ENCODE measurements at places on chromosomes 6 and 20.

DNA sequence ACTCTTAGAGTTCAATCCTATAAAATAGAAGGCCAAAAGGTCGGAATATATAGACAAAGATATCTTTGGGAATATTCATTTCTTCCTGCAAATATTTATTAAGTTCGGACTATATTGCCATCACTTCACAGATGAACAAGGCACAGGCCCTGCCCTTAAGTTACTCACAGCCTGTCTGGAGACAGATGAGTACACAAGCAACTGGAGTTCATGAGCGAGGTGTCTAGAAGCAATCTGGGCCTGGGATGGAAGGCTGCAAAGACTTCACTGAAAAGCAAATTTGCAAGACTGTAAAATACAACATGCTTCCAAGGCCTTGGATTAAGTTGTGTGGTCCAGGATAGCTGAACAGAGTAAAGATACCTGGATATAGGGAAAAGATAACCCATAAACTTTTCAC, 56.7 kb upstream of the CEP85L start:
- no peak for DNase-seq
- H3K27me3 ChIP-seq: no peaks in the 10 kb centered on the region
- H3K36me3 ChIP-seq: no peaks in the 10 kb centered on the region
- peaks cover 42% of the 10 kb centered on the region for H3K4me1 ChIP-seq
- H3K27ac ChIP-seq: peak overlapping the region; percentile 74

DNA sequence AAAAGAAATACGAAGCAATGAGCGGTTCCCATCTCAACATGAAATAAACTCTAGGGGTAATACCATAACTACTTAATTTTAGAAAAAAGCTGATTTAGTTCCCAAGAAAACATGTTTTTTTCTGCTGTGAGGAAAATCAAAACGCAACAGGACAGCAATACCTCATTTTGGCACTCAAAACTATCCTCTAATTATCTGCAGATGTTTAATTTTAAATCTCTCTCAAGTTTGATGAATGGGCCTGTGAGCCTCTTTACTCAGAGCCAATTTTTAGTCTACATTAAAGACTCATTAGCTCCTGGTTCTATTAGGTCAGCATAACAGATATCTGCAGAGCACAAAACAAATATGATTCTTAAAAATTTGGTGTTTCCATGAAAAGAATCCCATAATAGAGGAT, 28.1 kb downstream of the RNF24 start:
- no peaks in the 10 kb centered on the region for H3K27me3 ChIP-seq
- no peak for DNase-seq
- no peaks in the 10 kb centered on the region for H3K36me3 ChIP-seq
- no peak overlapping the region for H3K27ac ChIP-seq

GRCh38 chr20:45187693-45188092, 13.0 kb downstream of the PI3 start:
- H3K4me1 ChIP-seq: no peaks in the 10 kb centered on the region
- no peak overlapping the region for H3K4me3 ChIP-seq
- no peaks in the 10 kb centered on the region for H3K36me3 ChIP-seq
- no peaks in the 10 kb centered on the region for H3K27me3 ChIP-seq
- no peak overlapping the region for H3K27ac ChIP-seq
- DNase-seq: no peak

- DNase-seq: no peak
- H3K27me3 ChIP-seq: no peaks in the 10 kb centered on the region
- no peak overlapping the region for H3K4me3 ChIP-seq
Measured at GRCh38 chr20:19692100-19692499, 66.0 kb upstream of the RIN2 start.

GRCh38 chr6:35044145-35044745, 96.9 kb downstream of the TCP11 start:
- no peak overlapping the region for H3K4me3 ChIP-seq
- H3K36me3 ChIP-seq: no peaks in the 10 kb centered on the region
- DNase-seq: no peak
- H3K27ac ChIP-seq: no peak overlapping the region
- H3K4me1 ChIP-seq: peaks cover 4% of the 10 kb centered on the region

DNA sequence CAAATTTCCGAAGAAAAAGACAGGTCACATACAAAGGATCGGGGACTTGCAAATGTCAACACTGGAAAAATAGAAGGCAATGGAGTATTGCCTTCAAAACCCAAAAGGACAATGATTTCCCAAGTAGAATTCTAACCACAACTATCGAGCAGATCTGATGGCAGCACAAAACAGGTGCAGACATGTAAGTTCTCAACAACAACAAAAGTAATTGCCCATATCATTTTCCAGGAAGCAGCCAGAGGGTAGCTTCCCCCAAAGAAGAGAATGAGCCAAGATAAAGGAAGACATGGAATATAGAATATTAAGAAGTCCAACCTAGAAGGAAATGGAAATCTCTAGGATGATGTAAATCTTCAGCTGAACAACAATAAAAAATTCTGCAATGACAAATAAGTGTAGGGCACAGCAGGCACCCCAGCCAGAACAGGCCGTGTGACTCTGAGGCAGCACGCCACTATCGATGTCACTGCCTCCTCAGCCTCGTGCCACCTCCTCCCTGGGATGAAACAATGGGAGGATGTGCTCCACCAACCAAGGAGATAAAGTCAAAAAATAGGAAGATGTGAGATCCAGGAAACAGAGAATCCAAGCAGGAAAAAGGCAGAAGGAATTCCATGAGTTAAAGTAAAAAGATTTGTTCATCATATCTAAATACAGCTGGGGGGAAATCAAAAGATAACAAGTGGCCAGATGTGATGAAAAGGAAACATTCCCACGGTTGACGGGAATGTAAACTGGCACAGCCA, 34.1 kb downstream of the SERPINB1 start:
- H3K4me1 ChIP-seq: no peaks in the 10 kb centered on the region
- no peaks in the 10 kb centered on the region for H3K36me3 ChIP-seq
- H3K27ac ChIP-seq: no peak overlapping the region
- no peak for DNase-seq

DNA sequence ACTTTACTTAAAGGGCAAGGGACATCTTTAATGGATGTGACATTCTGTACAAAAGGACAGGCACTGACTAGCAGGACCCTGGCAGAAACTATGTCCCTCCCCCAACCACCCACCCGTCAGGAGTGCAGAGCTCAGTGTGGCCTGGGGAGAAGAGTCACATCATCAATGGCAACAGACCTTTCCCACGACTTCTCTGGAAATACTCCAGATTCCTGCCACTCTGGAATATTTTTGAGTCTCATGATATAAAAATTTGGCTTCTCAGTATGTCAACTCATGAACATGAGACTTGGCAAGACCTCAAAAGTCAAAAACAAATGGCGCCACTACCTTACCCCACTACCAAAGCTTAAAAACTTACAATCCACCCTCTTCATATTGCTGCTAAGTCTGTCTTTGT, 118.3 kb downstream of the SLC23A2 start:
- no peaks in the 10 kb centered on the region for H3K4me1 ChIP-seq
- H3K4me3 ChIP-seq: no peak overlapping the region
- no peaks in the 10 kb centered on the region for H3K27me3 ChIP-seq
- no peak for DNase-seq

DNA sequence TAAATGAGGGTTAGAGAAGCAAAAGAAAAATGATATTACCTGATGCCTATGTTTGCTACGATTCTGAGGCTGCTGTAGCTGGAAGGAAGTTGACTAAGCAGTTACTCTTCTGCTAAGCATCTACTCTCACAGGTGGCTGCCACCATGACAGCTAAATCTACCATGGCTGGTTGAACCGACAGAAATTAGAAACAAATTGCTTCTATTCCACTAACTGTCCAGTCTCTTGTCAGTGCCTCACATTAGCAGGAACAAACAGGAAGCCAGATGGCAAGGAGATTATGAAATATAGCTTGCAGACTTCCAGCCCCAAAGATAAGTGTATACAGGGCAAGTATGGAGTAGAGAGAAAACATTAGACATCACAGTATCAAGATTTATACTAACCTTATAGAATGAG, 59.4 kb upstream of the TMEM200A start:
- no peaks in the 10 kb centered on the region for H3K27me3 ChIP-seq
- no peak overlapping the region for H3K4me3 ChIP-seq
- H3K27ac ChIP-seq: no peak overlapping the region
- no peaks in the 10 kb centered on the region for H3K4me1 ChIP-seq
- no peaks in the 10 kb centered on the region for H3K36me3 ChIP-seq

DNA sequence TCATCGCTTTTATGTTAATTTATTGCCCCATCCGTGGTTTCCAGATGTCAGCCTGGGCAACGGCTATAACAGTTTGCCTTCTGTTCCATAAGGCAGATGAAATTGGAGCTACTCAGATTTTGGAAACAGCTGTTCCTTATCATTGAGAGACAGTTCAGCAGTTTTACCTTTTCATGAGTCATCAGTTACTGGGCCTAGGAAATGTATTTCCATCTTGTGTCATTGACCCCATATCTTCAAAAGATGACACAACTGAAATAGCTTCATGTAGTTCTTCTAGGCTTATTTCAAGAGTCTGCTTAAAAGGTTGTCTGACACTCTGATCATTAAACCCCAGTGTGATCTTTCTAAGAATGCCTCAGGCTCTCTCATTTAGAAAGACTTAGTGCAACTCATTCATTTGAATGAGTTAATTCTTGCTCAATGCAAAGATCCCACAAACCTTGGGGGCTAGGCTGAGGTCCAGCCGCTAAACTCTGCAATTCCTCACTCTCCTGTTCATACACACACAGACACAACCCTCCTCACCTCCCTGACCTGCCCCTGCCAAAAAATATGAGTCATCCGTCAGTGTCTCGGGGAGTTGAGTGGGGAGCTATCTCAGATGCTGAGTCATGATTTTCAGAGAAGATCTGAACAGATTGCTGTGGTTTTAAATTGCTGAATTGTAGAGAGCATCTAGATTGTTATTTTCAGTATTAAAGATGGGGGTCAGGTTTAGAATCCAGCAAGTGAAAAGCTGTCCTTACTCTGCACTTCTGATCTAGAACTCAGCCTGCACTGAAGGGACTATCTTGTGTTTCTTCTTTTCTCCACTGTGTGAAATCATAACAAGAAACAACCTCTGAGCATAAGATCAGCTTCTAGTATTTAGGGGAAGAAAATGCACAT, 61.8 kb downstream of the RPP40 start:
- H3K4me1 ChIP-seq: no peaks in the 10 kb centered on the region
- H3K36me3 ChIP-seq: peaks cover 17% of the 10 kb centered on the region

DNA sequence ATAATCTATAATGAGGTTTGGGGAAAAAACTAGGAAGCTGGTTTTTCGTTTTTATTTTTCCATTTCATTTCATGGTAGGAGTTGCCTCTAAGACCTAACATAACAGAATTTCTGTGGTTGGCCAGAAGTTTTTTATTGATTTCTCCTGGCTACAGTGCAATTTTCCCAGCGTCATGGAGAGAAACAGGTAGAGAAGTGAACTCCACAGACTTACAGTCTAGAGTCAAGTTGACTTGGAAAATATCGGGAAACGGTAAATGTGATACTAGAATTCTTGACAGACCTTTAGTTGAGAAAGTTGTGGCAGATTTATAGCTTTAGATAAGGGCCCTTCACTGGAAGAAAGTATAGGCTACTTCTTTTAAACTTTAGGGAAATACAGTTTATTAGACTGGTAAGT, 238.3 kb downstream of the DOK5 start:
- no peaks in the 10 kb centered on the region for H3K36me3 ChIP-seq
- DNase-seq: no peak

DNA sequence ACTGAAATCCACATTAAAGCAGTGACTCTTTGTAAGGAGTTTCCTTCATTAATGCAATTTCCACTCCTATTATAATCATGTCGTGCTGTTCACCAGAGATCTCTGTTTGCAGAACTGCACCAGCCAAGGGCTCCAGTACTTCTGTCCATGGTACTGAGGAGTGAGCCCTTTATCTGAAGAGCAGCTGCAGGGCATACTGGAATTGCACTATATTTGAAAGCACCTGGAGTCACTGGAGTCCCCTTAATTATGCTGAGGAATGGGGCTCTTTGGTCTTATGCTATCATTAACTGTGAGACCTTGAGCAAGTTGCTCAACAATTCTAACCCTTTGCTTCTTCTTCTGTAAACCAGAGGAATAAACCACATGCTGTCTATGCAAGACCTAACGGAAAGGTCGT, 61.7 kb upstream of the NUP153 start:
- no peak overlapping the region for H3K4me3 ChIP-seq
- H3K27me3 ChIP-seq: no peaks in the 10 kb centered on the region
- no peaks in the 10 kb centered on the region for H3K4me1 ChIP-seq
- DNase-seq: no peak
- H3K27ac ChIP-seq: no peak overlapping the region

GRCh38 chr6:150032598-150032997, 7.3 kb upstream of the RAET1L start:
- H3K4me1 ChIP-seq: peaks cover 5% of the 10 kb centered on the region
- H3K4me3 ChIP-seq: no peak overlapping the region
- peaks cover 16% of the 10 kb centered on the region for H3K27me3 ChIP-seq
- H3K36me3 ChIP-seq: no peaks in the 10 kb centered on the region
